ENCODE measurements at places on chromosomes 4 and X. TPM values are rescaled to one million over a fixed set of nuclear protein-coding genes. Genes with fewer than 3 reads are reported as not detected.

The CENPVL1 gene
- total RNA-seq = not detected

The GPRASP1 gene
- 9.8 TPM for total RNA-seq

The SPOCK3 gene
- 26.8 TPM for total RNA-seq

The RRAGB gene
- 29.5 TPM for total RNA-seq

The CC2D2A gene
- 13.3 TPM for total RNA-seq

The POF1B gene
- not detected for total RNA-seq

The DGKK gene
- total RNA-seq = not detected

The PTPN13 gene
- total RNA-seq = 44.1 TPM

The ARHGAP6 gene
- 3.6 TPM for total RNA-seq

The SLC9B1 gene
- 3.1 TPM for total RNA-seq

The TMEM187 gene
- total RNA-seq = 6.7 TPM

The MTCP1 gene
- 9.5 TPM for total RNA-seq

The FOXR2 gene
- total RNA-seq = not detected

The SCRG1 gene
- total RNA-seq = not detected

The TEC gene
- total RNA-seq = 0.37 TPM

The SLC49A3 gene
- total RNA-seq = not detected

The TMEM31 gene
- not detected for total RNA-seq

The GAGE12E gene
- not detected for total RNA-seq

The DUSP21 gene
- total RNA-seq = not detected

The MAGEC3 gene
- not detected for total RNA-seq

The BST1 gene
- total RNA-seq = not detected

The GLRA2 gene
- total RNA-seq = 1.9 TPM

The TMEM154 gene
- 0.22 TPM for total RNA-seq

The MBNL3 gene
- total RNA-seq = 1.0 TPM

The SLC25A43 gene
- 1.0 TPM for total RNA-seq

The PDZD4 gene
- total RNA-seq = 41.8 TPM

The HSPA4L gene
- total RNA-seq = 14.7 TPM

The HPF1 gene
- 25.0 TPM for total RNA-seq

The STAG2 gene
- 49.0 TPM for total RNA-seq

The STS gene
- 7.2 TPM for total RNA-seq

The MAGEA2B gene
- total RNA-seq = 10.6 TPM

The UBE2D3 gene
- total RNA-seq = 261 TPM

The FAM241A gene
- total RNA-seq = 1.2 TPM

The NKX6-1 gene
- 25.6 TPM for total RNA-seq

The COPS4 gene
- 35.2 TPM for total RNA-seq

The SYP gene
- 291 TPM for total RNA-seq

The TLR10 gene
- not detected for total RNA-seq

The TRIML2 gene
- total RNA-seq = not detected

The VEGFD gene
- total RNA-seq = 0.20 TPM

The ZRSR2 gene
- 8.5 TPM for total RNA-seq

The MAOA gene
- total RNA-seq = 2.7 TPM

The KLHL4 gene
- total RNA-seq = 39.9 TPM

The MAGEC2 gene
- total RNA-seq = not detected

The TBC1D1 gene
- 106 TPM for total RNA-seq

The EMD gene
- 56.8 TPM for total RNA-seq

The TMPRSS11D gene
- not detected for total RNA-seq

The RRH gene
- total RNA-seq = 0.29 TPM

The ANXA10 gene
- not detected for total RNA-seq

The TLR1 gene
- total RNA-seq = not detected

The LANCL3 gene
- total RNA-seq = 1.1 TPM

The UGT2B17 gene
- total RNA-seq = not detected

The RTL9 gene
- 1.8 TPM for total RNA-seq

The RTL5 gene
- total RNA-seq = 18.2 TPM

The SMIM10 gene
- total RNA-seq = not detected

The SGCB gene
- 169 TPM for total RNA-seq

The GPR82 gene
- not detected for total RNA-seq

The AWAT1 gene
- not detected for total RNA-seq

The RENBP gene
- 16.1 TPM for total RNA-seq

The SCML2 gene
- 9.5 TPM for total RNA-seq

Data from glutamatergic neuron (in vitro differentiated cells).